ENCODE measurements at places on chromosomes 2 and 18.
A peak's percentile ranks its signal among the peaks of the same experiment; 100 is the strongest.

DNA sequence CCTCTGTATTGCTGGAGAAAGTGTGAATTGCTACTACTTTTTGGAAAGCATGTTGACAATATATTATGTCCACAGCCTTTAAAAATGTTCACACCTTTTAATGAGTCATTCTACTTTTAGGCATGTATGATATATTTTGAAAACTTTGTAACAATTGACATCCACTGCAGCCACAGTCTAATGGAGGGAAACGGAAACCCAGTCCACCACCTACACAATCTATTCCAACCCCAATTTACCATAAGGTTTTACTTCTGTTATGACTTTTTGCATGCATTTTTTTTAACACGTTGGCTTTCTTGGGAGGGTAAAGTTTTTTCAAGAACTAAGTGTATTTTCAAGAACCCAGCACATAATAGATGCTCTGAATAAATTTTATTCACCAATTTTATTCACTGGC, 38.5 kb upstream of the ATP8B1 start:
- no peak for DNase-seq

GRCh38 chr2:11996618-11997017, 250.2 kb downstream of the LPIN1 start:
- DNase-seq = no peak

- no peak for DNase-seq
Observed at GRCh38 chr2:191333911-191334357, 88.7 kb downstream of the MYO1B start.

GRCh38 chr2:187174582-187174981, 273.5 kb downstream of the CALCRL start:
- no peak for DNase-seq

DNA sequence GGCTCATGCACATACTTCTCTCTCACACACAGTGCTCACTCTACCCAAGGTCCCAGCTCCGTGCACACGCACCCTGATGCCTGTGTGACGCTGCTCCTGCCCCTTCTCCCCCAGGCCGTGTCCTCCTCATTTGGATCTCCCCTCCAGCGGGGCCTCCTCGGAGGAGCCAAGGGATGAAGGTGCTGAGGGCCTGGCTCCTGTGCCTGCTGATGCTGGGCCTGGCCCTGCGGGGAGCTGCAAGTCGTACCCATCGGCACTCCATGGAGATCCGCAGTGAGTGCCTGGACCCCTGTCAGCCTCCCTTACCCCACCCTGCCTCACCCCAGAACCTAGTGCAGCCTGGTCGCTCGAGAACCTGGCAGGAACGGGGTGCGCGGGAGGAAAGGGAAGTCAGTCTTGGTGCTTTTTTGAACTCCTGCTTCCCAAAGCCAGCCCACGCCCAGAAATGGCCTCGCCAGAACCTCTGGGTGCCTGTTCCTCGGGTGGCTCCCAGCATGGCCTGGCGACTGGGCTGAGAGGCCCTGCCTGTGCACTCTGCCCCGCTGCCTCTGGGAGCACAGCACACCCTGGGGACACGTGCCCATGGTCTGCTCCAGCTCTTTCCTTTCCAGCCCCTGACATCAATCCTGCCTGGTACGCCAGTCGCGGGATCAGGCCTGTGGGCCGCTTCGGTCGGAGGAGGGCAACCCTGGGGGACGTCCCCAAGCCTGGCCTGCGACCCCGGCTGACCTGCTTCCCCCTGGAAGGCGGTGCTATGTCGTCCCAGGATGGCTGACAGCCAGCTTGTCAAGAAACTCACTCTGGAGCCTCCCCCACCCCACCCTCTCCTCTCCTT, at the start of gene PRLH:
Gene PRLH, plus strand, starts transcription at position 174 of the 835 bp plus-strand sequence. Its CDS starts 0 bp downstream, at position 174.
- DNase-seq = no peak

GRCh38 chr2:80070587-80070986, 234.0 kb downstream of the LRRTM1 start:
- no peak for DNase-seq

DNA sequence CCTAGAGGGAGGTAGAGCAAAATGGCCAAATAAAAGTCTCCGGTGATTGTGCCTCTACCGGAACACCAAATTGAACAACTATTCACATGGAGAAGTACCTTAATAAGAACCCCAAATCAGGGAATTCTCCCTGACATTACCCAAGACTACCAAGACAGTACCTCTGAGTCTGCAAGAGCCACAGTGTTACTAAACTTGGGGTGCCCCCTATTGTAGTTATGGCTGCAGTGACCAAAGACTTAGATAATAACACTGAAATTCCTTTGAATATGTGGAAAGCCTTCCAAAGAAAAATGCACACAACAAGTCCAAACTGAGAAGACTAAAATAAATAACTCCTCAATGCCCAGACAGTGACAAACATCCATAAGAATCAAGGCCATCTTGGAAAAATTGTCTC, 682.9 kb upstream of the LRRTM1 start:
- DNase-seq = no peak

DNA sequence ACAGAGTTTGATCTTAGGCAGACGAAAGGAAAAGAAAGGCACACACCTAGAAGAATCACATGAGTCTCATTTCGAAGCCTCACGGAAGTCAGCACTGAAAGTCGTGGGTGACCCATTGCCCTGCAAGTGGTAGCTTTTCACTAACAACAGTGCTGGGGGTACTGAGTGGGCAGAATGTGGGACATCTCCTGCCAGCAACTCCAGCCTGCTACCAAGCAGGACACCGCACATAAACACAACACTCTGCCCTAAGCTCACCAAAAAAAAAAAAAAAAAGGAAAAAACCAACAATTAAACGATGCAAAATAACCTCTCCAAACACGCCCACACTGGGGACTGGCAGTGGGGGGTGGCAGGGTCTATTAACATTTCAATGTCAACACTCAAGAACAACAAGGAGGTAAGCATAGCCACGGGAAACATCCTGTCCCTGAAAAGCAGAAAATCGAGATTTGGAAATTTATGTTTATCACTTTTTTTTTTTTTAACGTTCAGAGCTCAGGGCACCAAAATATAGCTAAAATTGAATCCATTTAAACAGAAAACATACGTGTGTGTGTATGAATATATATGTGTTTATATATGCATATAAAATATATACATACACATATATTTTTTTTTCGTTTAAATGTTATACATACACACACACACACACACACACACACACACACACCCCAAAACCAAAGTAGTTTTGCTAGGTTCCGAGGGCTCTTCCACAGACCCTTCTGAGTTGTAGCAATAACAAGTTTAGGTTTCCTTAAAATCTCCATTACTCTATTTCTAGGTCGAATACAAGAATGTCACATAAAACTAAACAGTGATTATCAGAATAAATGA, 2.2 kb downstream of the INO80D start:
- peak; percentile 17 for DNase-seq

- DNase-seq = no peak
Observed at GRCh38 chr2:129443235-129443864, 536.1 kb upstream of the RAB6C start.

DNA sequence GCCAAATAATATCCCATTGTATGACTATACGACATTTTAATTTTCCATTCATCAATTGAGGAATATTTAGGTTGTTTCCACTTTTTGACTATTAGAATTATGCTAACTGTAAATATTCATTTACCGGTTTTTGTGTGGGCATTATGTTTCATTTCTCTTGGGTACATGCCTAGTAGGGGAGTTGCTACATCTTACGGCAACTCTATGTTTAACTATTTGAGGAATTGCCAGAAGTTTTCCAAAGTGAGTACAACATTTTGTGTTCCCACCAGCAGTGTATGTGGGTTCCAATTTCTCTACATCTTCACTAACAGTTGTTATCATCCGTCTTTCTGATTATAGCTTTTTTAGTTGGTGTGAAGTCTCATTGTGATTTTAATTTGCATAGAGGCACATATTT, 1.6 kb upstream of the KDSR start:
- DNase-seq = no peak

DNA sequence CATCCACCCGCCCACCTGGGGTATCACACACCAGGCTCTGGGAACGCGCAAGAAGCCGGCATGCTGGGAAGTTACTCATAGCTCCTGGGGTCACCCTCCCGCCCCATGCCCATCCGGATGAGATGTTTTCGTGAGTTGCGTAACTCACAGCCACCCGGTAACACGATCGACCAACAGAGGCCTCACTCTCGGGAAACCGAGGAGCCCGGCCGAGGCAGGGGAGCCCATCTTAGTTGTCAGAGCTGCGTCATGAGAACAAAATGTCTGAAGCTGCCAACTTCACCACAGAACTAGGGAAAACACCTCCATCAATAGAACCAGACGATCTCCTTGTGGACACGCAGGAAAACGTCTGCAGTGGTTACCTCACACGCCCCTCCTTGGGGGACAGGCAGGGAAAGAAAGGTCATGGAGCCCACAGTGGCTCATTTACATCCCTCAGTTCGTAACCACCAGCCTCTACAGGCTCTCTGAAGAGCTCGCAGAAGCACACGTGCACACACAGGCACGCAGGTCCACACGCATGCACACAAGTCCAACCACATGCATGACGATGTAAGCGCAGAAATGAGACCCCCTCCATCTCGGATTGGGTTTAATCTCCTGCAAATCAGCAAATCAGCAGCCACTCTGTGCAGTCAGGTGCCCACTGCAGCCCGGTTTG, 26.2 kb downstream of the ADI1 start:
- no peak for DNase-seq

DNA sequence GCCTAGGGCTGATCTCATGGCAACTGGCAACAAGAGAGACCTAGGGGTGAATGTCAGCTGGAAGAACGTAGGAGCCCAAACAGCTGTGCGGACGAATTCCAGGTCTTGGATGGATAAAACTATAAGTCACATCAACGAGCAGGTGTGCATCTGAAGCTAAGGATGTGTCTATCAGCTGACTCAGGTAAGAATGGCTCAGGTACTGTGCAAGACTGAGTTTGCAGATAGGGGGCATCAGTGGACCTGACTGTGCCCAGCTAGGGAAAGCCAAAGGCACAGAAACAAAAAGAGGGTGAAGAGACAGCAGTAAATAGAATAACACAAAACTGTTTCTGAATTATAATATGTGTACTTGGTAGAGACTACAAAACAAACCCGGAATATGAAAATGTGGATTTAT, 357.3 kb downstream of the ZEB2 start:
- peak; percentile 65 for DNase-seq

DNA sequence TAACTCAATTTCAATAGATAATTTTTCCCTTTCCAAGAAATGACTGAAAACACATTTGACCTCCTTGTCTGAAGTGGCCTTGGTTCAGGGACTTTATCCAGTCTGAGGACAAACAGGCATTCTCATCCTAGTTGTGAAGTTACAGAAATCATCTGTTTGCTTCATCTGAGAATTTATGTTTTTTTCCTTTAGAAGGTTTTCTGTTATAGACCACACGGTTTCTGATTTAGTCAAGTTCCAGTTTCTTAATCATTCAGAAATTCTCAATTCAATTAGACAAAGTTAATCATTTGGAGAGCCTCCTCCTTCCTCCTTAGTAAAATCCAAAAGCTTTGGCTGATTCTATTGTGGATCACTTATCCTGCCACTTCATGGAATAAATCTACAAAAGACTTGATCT, 60.9 kb downstream of the ICOS start:
- no peak for DNase-seq

- no peak for DNase-seq
Observed at GRCh38 chr2:240407090-240407489, 28.4 kb upstream of the GPC1 start.

DNA sequence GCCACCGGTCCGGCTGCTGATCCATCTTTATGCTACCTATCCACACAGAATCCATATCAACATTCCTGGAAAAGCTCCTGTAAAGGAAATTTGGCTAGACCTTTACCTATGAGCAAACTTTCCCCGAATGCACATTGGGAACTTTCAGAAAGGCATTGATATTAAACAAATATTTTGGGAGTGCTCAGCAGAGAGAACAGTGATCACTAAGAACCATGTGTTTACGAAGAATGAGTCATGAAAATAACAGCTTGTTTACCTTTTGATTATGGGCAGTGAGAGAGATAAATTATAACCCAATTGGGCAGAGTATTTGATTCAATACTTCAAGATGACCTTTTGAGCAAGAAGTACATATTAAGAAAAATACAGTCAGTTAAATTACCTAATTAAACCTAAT, 189.7 kb upstream of the CDH2 start:
- DNase-seq = no peak

DNA sequence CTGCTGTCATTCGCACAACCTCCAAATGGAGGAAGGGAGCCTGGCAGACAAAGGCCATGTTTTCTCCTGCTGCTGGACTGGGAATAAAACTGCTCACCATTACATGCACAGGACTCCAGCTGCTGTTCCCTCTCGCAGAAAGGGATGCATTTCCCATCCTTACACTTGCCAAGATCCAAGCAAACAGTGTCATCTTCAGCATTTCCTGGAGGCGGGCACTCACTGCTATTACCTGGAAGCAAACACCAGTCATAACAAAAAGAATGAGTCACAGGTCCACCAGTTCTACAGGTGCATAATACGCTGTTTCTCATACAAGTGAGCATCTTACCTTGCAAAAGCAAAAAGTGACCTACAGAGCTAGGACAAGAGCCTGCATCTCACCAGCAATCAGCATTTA, 22.7 kb downstream of the IAH1 start:
- no peak for DNase-seq

DNA sequence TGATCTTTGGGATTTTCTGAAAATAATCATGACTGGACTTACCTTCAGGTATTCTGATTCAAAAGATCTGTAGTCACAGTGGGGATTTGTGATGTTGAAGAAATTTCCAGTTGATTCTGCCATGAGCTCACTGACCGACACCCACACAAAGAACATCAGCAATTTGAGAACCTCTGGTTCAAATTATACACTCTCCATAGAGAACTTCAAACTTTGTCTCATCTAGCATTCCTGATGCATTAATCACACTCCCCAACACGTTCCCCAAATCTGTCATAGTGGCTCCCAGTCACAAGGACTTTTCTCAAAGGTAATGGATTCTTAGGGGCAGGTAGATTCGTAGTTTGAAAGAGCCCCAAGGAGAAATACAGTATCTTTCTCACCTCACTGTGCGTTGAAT, 584.3 kb downstream of the FBXO15 start:
- no peak for DNase-seq

DNA sequence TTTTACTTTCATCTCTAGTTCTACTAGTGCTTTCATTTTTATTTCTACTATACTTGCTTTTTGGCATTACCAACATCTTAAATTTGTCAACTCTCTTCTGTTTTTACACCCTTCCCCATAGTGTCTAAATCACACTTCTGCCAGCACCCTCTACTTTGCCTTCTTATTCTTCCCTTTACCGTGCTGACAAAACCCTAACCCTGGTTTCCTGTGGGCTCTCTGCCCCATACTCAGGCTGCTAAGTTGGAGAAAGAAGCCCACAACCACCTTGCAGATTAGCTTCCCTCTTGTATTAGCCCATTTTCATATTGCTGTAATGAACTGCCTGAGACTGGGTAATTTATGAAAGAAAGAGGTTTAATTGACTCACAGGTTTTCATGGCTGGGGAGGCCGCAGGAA, 24.8 kb downstream of the GIGYF2 start:
- DNase-seq = no peak
